ENCODE measurements at places on chromosomes 11 and 22.

- DNase-seq, result no peak
Observed at GRCh38 chr11:71164186-71164585, 88.2 kb downstream of the SHANK2 start.

GRCh38 chr11:70466154-70466553 is 67.8 kb downstream of the CTTN start:
- no peak for DNase-seq

- no peak for DNase-seq
Observed at GRCh38 chr11:73645121-73645969, 1.0 kb upstream of the PLEKHB1 start.

DNA sequence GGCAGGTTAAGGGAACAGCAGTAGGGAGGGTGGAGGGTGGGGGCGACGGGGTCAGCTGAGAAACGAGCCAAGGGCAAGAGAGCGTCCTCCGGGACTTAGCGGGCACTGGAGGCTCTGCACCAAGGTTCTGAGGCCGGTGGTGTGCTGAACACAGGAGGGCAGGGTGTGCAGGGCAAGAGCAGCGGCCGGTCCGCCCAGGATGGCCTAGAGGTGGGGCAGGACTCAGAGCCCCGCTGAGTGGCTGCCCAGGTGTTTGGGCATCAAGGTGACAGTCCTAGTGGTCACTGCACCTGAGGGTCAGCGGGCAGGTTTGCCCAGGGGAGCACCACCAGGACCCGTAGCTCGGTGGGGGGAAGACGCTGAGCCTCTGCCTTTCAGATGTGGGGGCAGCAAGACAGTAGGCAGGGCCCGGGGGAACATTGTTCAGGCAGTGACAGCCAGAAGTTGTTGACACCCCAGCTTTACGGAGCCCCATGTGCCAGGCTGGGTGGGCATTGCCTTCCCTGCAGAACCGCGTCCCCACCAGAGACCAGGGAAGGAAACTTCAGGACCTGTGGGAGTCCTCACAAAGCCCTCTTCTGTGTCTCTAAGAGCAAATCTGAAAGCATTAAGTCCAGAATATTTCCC is 4.5 kb upstream of the TTLL8 start:
- DNase-seq, result no peak

DNA sequence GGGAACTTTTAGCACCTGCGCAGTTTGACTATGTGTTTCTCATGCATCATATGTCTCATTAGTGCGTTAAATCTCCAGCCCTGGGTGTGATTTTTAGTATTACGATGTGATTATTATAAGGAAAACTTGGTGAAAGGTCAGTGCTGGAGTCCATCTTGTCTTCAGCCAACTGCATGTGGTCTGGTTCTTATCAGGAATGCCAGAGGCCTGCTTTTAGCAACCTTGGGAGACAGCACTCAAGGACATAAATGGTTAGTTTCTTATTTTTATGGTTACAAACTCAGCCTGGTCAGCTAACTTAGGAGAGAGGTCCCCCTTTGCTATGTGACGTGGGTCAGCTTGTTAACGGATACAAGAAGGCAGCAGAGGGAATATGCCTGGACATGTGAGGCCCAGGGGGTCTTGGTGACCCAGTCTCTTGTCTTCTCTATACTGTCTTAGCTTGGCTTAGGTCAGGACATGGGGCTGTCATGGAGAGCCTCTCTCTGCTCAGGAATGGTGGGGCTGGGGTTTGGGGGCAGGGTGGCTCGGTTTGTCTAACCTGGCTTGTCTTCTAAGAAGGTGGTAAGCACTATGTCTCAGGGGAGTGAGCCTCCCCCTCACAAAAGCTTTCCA is 21.5 kb downstream of the KCTD21 start:
- DNase-seq, result no peak

DNA sequence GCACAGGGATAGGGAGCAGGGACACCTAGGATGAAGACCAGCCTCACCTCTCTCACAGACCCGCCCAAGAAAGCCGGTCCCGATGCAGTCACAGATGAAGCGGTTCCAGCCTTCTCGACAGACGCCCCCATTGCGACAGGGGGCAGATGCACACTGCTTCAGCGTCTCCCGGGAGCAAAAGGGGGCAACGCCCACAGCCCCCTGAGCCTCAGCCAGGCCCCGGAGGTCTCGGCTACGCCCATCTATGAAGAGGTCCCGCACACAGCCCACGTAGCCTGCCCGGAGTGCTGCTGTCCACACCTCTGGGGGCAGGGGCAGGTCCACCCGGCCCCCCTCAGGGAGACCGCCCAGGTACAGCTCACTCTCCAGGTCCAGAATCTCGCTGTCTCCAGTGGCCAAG is 62.3 kb downstream of the NRXN2 start:
- DNase-seq, result no peak

DNA sequence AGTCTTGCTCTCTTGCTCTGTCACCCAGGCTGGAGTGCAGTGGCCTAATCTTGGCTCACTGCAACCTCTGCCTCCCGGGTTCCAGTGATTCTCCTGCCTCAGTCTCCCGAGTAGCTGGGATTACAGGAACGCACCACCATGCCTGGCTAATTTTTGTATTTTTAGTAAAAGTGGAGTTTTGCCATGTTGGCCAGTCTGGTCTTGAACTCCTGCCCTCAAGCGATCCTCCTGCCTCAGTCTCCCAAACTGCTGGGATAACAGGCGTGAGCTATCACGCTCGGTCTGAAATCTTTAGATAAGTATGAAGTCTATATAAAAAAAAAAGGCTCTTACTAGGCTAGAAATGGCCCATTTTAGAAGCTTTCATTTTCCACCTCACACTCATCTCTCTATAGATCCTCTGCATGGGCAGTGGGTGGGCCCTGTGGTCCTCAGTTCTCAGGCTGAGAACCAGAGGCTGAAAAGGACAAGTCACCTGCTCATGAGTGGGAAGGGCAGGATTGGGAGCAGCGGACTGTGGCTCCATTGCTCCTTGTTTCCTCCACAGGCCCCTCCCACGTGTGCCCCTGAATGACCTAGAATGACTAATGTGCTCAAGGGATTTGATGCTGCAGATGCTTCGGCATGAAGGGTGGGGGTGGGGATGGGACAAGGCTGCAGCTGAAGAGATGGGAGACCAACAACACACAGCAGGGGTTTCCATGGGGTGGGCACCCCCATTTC is 19.8 kb upstream of the PRAME start:
- DNase-seq, result no peak

DNA sequence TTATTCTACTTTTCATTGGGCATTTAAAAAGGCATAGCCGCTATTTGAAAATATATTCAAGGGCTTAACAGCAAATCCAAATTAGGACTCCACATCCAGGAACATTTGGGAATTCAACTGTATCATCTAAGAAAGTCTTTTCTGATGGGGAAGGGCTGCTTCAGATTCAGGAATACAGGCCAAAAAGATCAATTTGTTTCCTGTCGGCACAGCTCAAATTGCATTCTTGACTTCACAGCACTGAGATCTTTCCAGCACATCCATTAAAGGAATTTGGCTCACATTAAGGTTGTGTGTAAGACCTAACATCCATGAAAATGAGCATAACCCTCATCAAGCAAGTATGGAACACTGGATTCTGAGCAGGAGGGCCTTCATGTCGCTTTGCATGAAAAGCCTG is 1169.5 kb upstream of the CCDC90B start:
- no peak for DNase-seq

DNA sequence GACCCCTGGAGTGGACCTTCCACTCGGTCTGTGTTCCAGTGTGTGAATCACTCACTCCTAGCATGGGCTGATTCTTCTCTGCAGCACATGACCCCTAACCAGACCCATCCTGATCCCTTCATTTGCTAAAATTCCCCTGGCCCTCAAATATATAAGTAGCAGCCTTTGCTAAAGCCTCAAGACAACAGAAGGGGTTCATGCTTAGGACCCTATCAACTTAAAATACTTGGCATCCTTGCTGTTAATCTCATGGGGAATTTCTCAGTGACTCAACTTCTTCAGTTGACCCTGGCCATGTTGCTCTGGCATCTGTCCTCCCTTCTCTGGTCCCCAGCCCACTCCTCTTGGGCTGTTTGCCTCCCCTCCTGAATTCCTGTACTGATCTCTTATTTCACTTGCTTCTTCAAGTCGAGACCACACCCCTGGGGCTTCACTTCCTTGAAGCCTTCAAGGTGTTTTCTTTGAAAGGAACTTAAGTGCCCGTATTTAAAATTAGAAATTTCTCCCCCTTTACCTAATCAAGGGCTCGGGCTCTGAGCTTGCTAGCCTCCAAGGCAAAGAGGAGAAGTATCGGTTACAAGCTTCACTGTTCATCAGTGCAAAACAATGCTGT is 23.6 kb downstream of the NNMT start:
- DNase-seq, result no peak

GRCh38 chr22:36470994-36471331 is 10.5 kb downstream of the TXN2 start:
- DNase-seq, result no peak

DNA sequence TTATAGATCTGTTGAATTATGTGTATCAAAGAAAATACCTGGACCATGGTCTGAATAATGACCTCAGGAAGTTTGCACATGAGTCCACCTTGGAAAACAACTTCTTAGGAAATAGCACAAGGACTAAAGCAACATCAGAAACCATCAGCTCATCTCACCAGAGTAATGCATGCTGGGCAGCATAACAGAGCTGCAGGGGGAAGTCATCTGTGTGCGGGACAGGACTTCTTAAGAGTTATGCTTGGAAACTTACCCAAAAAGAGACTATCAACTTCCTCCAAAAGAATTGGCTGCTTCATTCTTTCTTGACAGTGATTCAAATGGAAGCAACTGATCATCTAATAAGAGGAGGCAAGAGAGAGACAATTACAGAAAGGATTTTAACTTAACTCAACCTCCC is 2.5 kb downstream of the OR56B4 start:
- no peak for DNase-seq

Data from CD4-positive, alpha-beta memory T cell (primary cell).